SJSA1 (cell line): ENCODE measurements at places on chromosomes 11 and 22. TPM values are rescaled to one million over a fixed set of nuclear protein-coding genes. Genes with fewer than 3 reads are reported as not detected.

E2F8 gene
- 4.2 and 8.8 TPM in 2 replicates for total RNA-seq

DNA sequence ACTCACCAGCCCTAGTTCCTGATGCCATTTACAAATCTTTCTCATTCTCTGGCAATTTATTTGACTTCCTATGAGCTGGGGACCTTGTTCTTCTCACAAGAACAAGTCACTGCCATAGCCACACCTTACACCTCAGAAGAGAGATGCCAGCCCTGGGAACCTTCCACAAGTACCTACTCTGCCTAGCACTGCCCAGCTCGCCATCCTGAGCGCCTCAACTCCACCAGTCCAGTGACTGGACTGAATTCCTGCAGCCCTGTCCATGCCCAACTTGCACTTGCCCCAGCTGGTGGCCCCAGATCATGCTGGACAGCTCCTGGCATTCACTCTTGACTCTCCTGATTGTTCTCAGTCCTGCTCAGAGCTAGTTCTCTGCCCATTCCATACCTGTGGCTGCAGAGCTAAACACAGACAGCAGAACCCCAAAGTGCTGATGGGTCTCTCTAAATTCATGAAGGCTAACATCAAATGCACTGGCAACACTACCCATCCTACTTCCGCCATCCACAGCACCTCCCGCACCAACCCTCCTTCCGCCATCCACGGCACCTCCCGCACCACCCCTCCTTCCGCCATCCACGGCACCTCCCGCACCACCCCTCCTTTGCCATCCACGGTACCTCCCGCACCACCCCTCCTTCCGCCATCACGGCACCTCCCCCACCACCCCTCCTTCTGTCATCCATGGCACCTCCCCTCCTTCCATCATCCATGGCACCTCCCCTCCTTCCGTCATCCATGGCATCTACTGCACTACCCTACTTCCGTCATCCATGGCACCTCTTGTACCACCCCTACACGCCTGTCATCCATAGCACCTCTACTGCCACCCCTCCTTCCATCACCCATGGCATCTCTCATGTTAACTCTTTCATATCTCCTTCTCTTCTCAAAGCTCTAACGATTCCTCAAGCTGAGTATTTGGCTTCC is 23.6 kb upstream of the SLC25A1 start:
- DNase-seq = peak; percentile 62
- no peak overlapping the region for H3K4me3 ChIP-seq
- H3K27ac ChIP-seq = no peak overlapping the region
- H3K27me3 ChIP-seq = no peaks in the 10 kb centered on the region; the same call in 1 of the 2 replicates

PEX16 gene
- total RNA-seq = 33.4 and 33.9 TPM in 2 replicates

FGF3 gene
- not detected in 2 replicates for total RNA-seq

GTPBP1 gene
- 24.8 and 28.9 TPM in 2 replicates for total RNA-seq

MYH9 gene
- 510 and 668 TPM in 2 replicates for total RNA-seq

- no peak overlapping the region for H3K4me3 ChIP-seq
- no peaks in the 10 kb centered on the region for H3K4me1 ChIP-seq
- H3K36me3 ChIP-seq = no peaks in the 10 kb centered on the region
- H3K27ac ChIP-seq = no peak overlapping the region
These were observed 50.6 kb downstream of the CSTPP1 start for GRCh38 chr11:46987183-46987582.

GRCh38 chr11:17371614-17372013 is 16.8 kb downstream of the KCNJ11 start:
- no peaks in the 10 kb centered on the region for H3K27me3 ChIP-seq
- no peak for DNase-seq
- H3K36me3 ChIP-seq = 0 out of 2 replicates have a peak, but pooled peaks cover 3% of the 10 kb centered on the region

CASP1 gene
- total RNA-seq = 3.1 and 4.1 TPM in 2 replicates

GRCh38 chr11:75200051-75200450 is 40.5 kb upstream of the TPBGL start:
- H3K36me3 ChIP-seq = no peaks in the 10 kb centered on the region
- H3K4me3 ChIP-seq = no peak overlapping the region
- no peak overlapping the region for H3K27ac ChIP-seq
